Activated T-cell treated with anti-CD3 and anti-CD28 coated beads for 1 hour (primary cell): ENCODE measurements at places on chromosomes 4 and X.

DNA sequence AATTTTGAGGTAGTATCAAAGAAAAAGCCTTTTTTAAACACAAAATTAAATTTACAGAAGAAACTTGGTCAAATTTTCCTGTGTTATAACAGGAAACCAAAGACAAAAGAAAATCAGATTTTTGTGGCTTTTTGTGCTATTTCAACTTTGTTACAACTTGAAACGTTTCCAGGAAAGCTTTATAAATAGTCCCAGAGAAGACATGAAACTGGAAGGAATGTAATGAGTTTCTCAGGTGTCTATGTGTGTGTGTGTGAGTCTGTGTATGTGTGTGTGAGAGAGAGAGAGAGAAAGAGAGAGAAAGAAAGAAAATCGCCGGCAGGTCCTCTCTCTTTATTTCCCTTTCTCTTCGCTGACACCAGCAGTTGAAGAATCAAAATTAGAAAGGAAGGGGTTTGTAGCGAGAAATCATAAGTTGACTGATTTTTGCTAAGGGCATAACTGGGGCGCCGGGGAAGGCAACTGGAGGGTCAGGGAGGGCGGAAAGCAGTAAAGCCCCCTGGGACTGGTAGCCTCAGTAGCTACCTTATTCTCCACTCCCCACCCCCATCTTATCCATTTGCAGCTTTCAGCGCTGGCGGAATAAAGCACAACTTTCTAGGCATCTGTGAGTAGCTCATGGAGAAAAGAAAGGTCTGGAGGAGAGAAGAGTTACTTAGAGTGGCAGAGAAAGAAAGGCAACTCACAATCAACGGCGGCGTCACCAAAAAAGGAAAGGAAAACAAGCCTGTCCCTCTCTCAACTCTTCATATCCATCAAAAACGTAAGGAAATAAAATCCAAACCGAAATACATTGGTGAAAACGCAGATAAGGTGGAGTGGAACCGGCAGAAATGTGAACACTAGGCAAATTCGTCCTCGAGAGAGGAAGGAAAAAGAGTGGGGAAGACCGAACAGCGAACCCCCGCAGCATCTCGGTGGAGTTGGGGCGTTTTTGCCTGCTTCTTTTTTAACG is 1.3 kb downstream of the TMEM47 start:
- DNase-seq = no peak

DNA sequence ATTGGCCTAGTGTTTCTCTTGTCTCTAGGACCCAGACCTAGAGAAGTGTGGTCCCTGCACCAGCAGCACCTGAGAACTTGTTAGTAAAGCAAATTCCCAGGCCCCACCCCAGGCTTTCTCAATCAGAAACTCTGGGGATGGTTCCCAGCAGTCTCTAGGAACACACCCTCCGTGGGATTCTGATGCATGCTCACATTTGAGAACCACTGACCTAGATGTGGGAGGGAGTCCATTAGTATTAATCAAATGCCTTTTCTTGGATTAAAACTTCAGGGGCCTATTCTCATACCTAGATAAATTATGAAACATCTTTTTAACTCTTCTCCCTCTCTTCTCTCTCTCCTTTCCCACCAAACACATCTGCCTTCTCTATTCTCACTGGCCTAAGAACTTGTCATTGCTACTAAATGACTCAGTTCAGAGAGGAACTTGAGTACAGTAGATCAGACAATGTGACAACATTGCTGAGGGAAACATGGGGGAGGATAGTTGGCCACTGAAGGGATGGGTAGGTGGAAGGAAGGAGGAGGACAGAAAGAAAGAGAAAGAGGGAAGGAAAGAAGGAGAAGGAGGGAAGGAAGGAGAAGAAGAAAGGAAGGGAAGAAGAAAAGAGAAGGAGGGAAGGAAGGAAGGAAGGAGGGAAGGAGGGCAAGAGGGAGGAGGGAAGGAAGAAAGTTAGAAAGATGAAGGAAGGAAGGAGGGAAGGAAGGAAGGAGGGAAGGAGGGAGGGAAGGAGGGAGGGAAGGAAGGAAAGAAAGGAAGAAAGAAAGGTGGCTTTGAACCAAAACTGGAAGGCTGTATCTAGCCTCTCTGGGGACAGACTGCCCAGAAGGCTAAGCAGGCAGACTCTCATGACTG is 132.7 kb upstream of the MAP3K15 start:
- no peak for DNase-seq

DNA sequence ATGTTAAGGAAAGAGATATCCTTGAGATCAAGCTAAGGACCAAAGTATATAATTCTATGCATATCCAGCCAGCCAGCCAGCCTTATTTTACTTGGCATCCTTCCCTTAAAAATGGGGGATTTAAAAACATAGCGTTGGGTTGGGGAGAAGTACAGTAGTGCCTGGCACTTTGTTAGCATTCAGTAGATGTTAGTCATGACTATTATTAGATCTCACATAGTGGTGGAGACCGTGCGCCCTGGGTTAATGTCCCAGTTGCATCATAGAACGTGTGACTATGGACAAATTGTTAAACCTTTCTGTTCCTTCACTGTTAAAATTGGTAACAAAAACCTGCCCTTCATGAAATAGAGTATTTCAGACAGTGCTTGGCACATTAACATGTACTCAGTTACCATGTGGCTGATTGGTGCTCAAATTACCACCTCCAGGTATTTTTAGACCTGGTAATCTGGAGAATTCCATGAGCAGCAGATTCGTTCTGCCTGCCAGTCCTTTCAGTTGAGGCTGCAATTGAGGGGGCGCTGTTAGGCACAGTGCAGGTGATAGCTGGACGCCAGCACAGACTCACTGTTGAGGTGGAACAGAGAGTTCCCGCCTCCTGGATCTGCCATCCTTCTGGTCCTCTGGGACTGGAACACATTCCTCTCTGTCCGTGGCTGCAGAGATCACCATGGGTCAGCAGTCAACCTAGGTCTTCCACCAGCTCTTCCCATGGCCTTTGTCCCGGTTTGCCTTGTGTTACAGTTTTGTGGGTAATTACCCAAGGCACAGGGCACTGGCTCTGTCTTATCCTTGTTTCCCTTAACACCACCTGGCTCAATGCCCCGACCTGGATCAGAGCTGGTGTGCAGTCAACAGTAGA is 31.7 kb downstream of the RBBP7 start:
- no peak for DNase-seq

DNA sequence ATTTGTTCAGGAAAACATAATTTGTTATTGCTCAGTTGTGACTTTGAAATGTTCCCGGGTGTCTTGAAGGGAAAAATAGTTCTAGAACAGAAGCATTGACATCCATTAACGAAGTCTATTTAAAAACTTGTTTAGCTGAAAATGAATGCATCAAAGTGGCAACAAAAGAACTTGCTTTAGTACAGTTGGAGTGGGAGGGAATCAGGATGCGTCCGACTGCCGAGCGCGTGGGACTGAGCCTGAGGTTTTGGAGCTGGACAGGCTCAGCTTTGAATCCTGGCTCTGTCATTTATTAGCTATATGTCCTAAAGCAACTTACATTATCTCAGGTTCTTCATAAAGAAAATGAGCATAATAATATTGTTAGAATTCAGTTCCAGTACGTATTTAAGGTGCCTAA is 9.0 kb upstream of the ERVMER34-1 start:
- DNase-seq = no peak

DNA sequence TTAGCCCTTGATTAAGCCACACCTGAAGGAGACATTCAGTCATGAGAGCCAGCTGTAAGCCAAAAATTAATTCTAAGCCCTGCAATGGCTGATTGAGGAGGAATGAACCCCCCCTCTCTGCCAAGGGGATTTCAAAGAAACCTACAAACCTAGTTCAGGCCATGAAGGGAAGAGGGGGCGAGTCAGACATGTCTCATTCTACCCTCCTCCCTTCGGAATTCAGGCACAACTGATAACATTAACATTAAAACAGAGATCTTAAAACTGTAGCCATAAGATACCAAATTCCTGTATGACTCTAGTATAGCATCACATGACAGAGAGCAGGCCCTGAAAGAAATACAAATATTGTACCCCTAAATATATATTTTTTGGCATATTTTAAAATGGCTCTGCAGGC is 40.4 kb upstream of the AFAP1 start:
- no peak for DNase-seq

DNA sequence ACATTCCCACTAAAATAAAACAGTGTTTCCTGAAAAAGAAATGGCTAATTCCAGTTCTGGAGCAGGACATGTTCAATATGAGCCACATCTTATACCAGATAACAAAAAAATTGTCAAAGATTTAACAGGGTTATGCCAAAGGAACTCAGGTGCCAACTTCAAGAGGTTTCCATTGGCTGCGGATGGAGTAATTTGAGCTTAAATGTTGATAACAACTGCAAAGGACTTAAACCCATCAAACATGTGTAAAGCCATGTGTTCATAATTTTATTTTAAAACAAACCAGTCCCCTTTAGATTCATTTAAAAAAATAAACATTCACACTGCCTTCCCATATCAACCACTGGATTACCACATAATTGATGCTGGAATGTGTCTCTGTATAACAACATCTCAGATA is 156.4 kb upstream of the PCDH18 start:
- no peak for DNase-seq

DNA sequence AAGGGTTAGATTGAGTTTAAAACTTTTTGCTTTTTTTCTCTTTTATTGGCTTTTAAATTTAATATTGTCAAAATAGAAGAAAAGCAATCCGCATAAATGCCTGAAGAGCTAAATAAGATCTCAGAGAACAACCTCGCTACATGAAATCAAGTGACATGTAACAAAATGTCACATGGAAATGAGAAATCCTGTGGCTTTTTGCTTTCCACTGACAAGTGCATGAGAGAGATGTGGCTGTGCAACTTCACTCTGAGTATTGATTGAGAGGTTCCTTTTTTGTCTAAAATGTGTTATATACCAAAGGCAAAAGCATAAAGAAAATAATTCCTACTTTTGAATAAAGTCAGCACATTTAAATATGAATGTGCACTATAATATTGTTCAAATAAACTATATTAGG is 263.5 kb downstream of the MAPK10 start:
- DNase-seq = no peak

DNA sequence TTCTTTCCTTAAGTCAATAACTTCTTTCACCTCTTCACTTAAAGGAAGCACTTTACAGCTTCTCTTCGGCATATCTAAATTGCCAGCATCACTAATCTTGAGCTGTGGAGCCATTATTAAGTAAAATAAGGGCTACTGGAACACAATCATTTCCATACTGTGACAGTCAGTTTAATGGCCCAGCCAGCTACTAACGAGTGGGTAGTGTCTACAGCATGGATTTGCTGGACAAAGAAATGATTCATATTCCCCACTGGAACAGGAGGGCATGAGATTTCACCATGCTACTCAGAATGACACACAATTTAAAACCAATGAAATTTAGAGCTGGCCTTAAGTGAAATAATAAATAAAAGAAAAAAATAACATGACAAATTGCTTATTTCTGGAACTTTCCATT is 72.1 kb downstream of the DDIT4L start:
- no peak for DNase-seq

DNA sequence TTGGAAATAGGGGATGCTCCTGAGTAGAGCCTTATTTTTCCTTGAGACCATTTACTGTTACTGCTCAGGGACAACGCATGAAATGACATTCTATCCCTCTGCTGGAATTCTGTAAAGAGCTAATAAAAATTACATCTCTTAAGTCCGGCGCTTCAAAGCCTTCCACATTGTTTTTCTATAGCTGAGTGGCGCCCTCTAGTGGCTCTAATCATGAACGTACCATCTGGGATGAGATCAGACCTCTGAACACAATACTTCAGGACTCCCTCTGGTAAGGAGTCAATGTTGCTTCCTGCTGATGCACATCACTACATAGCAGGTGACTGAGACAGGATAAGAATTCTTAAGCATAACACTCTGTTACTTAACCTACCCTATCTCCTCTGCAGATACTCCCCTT is 6.0 kb downstream of the HMGN5 start:
- peak; percentile 30 for DNase-seq

GRCh38 chr4:125432078-125432477 is 117.3 kb downstream of the FAT4 start:
- DNase-seq = no peak

- DNase-seq = no peak
Observed at GRCh38 chr4:84565951-84566350, 17.0 kb upstream of the CDS1 start.
